Substantia nigra (tissue), 51 donors: ENCODE measurements at places on chromosomes 1 and 21.

DNA sequence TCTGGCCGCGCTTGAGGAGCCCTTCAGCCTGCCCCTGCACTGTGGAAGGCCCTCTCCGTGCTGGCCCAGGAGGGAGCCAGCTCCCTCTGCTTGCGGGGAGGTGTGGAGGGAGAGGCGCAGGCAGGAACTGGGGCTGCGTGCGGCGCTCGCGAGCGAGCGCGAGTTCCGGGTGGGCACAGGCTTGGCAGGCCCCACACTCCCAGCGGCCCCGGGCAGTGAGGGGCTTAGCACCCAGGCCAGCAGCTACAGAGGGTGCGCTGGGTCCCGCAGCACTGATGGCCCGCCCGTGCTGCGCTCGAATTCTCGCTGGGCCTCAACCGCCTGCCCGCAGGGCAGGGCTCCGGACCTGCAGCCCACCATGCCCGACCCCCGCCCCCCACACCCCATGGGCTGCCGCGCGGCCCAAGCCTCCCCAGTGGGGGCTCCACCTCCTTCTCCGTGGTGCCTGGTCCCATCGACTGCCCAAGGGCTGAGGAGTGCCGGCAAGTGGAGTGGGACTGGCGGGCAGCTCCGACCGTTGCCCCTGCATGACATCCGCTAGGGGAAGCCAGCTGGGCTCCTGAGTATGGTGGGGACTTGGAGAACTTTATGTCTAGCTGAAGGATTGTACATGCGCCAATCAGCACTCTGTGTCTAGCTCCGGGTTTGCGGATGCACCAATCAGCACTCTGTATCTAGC, 46.0 kb downstream of the COL24A1 start:
- DNase-seq = no peak

- DNase-seq = no peak
Measured at GRCh38 chr1:24027838-24028468, 47.8 kb upstream of the SRSF10 start.

- DNase-seq = no peak
Measured at GRCh38 chr1:60342569-60342968, 269.0 kb upstream of the C1orf87 start.

DNA sequence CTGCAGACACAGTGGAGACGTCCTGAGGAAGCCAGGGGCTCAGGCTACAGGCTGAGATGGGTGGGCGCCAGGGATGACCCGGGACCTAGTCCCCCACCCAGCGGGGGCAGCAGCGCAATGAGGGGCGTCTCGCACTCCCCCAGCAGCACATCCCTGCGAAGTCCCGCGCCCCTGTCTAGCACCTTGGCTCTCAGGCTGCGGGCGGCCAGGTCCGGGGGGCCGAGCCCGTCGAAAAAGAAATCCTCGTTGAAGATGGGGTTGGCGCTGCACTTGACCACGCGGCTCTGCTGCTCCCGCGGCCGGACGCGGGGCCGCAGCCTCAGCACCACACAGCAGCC, 1.8 kb downstream of the C2CD4D start:
- no peak for DNase-seq

DNA sequence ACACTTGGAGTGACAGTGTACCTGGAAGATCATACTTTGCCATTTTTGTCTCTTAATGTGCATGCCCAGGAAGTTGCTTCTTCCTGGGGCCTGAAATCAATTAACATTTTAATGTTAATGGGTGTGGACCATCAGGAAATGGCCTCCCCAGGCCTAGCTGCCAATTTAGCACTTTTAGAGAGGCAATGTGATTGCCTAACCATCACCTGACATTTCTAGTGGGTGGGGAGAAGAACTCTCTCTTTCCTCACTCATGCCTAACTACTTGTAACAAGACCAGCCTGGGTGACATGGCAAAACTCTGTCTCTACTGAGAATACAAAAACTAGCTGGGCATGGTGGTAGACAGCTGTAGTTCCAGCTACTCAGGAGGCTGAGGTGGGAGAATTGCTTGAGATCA, 549.0 kb upstream of the RGS18 start:
- DNase-seq = no peak

- no peak for DNase-seq
Measured at GRCh38 chr1:70411360-70411844, 334 bp downstream of the CTH start.

- DNase-seq = peak; percentile 31
Measured at GRCh38 chr1:36516372-36517010, 33.8 kb upstream of the CSF3R start.

- DNase-seq = no peak
Measured at GRCh38 chr1:76186554-76187170, 112.1 kb downstream of the ST6GALNAC3 start.

DNA sequence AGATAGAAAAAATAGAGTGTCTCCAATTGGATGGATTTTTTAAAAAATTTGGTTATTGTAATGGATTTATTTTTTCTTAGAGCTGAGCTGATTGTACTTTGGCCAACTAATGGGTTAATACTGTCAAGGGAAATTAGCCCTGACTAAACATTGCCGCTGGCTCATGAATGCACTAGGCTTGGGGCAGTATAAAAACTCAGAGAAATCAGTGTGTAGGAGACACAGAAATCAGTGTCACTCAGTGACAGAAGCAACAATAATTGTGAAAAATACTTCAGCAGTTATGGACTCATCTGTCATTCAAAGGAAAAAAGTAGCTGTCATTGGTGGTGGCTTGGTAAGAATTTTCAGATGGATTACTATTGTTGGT, at the start of gene KMO:
Gene KMO, plus strand, starts transcription at position 217 of the 370 bp plus-strand sequence. Its CDS starts 67 bp downstream, at position 284.
- no peak for DNase-seq

- no peak for DNase-seq
Measured at GRCh38 chr21:45226540-45227326, 61.0 kb downstream of the POFUT2 start.

DNA sequence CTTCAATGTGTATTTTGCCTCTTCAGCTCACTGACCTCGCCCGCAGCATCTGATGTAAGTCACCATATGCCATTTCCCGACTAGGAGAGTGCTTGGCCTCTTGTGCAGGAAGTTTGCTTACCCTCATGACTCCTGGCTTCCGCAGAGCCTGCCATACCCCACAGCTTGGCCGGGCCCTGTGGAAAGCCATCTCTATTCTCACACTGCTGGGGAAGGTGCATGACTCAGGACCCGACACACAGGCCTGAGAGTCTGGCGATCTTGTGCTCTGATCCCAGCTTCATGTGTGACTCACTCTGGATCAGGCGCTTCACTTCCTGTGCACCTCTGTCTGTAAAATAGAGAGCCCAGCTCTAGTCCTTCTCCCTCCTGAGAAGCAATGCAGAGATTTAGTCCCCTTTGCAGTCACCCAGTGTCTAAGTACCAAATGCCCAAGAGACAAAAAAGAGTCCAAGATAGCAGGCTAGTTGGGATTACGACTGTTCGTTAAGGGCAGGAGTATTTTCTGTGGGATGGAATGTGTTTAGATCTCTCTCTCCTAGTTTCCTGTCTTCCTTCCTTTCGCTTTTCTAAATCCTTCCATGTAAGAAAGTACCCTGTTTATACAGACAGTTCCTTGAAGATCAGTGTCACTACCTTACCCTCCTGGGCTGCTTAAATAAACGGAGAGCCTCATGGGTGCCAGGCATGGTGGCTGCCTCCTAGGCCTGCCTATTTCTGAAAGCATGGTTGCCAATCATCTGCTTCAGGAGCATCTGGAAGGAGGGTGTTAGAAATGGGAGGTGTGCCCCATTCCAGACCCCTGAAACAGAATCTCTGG, 62.8 kb upstream of the KIF26B start:
- no peak for DNase-seq

- DNase-seq = no peak
Measured at GRCh38 chr1:161230762-161231161, 4.9 kb downstream of the TOMM40L start.

DNA sequence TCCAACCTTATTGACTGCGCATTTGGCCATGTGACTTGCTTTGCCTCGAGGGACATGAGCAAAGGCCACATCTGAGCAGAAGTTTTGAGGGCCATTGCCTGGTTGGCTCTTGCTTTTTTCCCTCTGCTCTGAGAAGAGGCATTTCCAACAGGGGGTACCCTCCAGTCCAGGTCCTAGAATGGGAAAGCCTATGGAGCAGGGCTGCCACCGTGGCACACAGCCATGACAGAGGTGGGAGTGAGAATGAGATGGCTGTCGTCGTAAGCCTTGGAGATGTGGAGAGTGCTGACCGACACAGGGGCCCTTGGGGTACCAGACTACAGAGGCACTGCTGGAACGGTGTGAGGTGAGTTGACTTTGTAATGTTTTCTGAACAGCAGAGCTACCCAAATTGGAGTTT, 103.0 kb downstream of the KCNJ15 start:
- DNase-seq = no peak

DNA sequence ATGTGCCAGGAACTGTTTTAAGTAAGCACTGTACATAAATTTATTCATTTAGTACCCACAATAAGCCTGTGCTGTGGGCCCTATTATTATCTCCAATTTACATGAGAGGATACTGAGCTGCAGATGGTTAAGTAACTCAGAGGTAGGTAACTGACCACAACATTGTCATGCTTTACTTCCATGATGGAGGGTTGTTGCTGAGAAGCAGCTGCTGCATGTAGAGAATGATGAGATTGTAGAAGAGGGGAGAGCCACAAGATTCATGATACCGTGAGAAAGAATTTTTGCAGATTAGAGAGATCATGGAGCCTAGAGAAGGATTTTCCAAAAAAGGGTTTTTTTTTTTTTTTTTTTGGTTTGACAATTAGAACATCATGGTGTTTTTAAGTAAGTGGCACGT, 313.1 kb downstream of the PTBP2 start:
- DNase-seq = no peak
